ENCODE measurements at places on chromosomes 11 and 22.

DNA sequence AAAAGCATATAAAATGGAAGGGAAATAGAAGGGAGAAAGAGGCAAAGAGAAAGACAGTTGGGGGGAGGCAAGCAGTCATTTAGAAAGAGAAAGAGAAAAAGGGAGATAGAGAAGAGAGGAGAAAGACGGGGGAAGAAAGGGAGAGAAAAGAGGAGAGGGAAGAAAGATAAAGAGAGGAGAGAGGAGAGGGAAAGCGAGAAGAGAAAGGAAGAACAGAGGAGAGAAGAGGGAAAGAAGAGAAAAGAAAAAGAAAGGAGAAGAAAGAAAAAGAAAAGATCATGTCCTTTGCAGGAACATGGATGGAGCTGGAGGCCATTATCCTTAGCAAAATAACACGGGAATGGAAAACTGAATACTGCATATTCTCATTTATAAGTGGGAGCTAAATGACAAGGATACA lies 247.7 kb downstream of the MIAT start:
- no peak for DNase-seq

- DNase-seq = no peak
Observed at GRCh38 chr11:20373147-20373546, 9.6 kb downstream of the HTATIP2 start.

- no peak for DNase-seq
Observed at GRCh38 chr11:122033193-122033592, 82.8 kb downstream of the BLID start.

- no peak for DNase-seq
Observed at GRCh38 chr11:61368646-61369045, 6.5 kb downstream of the TMEM138 start.

DNA sequence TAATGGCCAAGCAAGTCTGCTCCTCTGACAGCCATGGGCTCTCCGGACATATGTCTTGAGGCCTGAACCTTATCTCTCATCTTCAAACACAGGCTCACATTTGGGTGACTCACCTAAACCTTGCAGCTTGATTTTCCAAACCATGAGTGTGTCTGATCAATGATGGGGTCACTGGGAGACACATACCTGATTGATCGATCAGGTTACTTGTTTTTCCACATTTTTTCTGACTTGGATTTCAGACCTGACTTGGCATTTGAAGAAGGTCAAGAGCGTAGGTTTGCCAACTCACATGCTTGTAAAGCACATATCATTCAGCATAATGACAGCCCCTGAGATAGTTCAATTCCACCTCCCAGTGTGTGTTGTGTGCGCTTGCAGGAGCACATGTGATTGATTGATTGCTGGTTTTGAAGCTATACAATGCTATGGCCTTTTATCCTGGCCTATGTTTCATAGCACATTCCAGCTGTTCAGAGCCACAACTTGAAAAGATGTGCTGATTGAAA lies 116.7 kb upstream of the KIRREL3 start:
- DNase-seq = no peak

GRCh38 chr11:116870054-116870453 lies 32.6 kb upstream of the APOA1 start:
- DNase-seq = no peak
